ENCODE measurements at places on chromosomes 11 and 22.

- peak; percentile 13 for DNase-seq
These were observed 44.6 kb downstream of the FAM168A start for GRCh38 chr11:73553266-73553665.

GRCh38 chr11:109109571-109110315 is 312.2 kb upstream of the C11orf87 start:
- DNase-seq: no peak

DNA sequence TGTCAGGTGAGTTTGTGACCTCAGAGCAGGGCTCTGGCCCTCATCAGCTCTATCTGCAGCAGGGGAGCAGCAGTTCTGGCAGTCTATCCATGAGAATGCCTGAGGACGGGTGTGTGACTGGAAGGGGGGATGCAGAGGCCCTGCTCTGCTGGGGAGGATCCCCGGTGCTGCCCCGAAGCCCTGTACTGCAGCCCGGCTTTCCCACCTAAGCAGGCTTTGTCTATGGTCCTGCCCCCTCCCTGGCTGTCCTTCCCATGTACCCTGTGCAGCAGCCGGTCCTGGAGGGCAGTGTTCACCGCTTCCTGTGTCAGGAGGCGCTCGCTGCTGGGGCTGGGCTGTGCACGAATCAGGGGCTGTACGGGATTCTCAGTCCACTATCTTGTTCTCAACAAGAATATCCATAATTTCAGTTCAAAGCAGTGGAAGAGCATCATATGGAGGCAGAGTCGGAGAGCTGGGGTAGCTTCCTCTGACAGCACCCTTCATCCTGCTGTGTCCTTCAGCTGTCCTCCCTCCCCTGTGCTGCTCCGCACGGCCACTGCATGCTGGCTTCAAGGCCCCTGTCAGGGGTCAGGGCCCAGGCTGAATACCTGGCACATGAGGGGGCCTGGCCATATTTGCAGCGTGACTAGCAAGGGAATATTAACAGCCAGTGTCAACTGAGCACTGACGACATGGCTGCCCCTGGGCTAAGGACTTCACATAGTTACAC is 125.2 kb downstream of the CTTN start:
- DNase-seq: no peak

GRCh38 chr11:95379479-95379878 is 148.5 kb upstream of the SESN3 start:
- no peak for DNase-seq

DNA sequence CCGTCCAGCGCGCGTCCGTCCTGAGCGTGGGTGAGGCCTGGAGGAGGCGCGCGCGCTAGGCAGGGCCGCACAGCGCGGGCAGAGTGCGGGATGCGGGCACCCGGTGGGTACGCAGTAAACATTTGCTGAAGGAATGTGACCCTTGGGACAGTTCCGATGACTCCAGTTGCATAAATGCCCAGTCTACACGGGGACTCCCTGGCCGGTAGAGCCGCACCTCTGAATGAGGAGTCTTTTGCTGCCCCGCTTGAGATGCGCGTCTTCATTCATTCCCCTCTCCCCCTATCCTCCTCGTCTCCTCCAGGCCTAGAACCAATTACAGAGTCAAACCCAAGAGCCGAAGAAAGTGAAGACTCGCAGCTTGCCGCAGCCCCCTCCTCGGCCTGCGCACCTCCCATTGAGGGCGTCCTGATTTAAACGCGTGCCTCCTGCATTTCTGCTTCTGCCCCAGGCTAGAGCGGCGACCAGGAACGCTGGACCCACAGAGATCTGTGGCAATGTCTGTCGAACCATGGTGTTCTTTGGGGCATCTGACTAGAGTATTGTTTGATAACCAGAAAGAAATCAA is 729 bp upstream of the CHKB start:
- DNase-seq: peak; percentile 27

GRCh38 chr22:50171319-50171964 is 911 bp downstream of the PANX2 start:
- DNase-seq: no peak

DNA sequence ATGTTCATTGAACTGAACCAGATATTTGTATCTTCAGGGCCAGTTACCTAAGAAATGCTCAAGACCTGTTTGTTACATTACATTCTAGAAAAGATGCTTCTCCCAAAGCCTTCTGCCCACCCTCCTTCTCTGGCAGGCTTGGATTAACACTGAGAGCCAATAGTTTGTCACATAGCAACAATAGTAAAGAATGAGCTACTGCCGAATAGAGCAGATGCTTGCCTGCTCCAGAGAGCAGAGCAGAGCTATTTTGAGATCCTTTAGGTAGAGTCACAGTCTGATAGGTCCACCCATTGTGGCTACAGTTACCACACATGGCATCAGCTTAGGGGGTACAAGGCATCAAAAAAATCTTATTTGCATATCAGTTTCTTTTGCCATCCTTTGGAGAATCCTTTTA is 13.5 kb upstream of the EP300 start:
- no peak for DNase-seq

DNA sequence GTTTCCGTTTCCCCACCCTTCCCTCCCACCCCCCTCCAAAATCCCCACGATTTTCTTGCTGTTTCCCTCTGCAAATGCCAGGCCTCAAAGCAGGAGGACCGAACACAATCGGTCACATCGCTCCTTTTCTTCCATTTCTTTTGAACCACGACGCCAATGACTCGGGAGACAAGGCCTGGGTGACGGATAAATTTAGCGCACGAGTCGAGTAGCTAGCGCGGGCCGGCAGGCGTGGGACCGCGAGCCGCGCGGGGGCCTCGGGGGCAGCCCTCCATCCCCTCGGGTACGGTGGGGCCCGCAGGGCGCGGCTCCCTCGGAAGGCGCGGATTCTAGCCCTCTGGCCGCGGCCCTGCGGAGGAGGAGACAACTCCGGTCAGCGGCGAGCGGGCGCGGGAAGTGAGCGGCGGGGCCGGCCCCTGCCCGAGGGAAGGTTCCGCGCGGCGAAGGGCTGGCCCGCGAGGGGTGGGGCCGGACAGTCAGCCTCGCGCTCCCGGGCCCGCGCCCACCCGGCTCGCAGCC is 414 bp downstream of the JOSD1 start:
- DNase-seq: peak; percentile 82
